ENCODE measurements at places on chromosomes 1 and 21. TPM values are rescaled to one million over a fixed set of nuclear protein-coding genes. Genes with fewer than 3 reads are reported as not detected.

Gene KRTAP11-1
- total RNA-seq: not detected

Gene LMOD1
- 0.22 TPM for total RNA-seq

Gene INTS7
- 19.7 TPM for total RNA-seq

Gene UBE2G2
- 43.3 TPM for total RNA-seq

Gene CYP4Z1
- not detected for total RNA-seq

Gene C2CD4D
- 0.33 TPM for total RNA-seq

Gene GJA9
- total RNA-seq: 0.11 TPM

Gene CFHR5
- total RNA-seq: not detected

Gene RNU1-2
- total RNA-seq: under 0.01 TPM

Gene GUK1
- total RNA-seq: 413 TPM

Gene CFHR3
- not detected for total RNA-seq

Gene C1orf141
- total RNA-seq: not detected

Gene CD55
- total RNA-seq: 98.5 TPM

Gene CHIA
- total RNA-seq: 0.11 TPM

Gene LRIF1
- total RNA-seq: 11.4 TPM

Gene SIK1
- 16.1 TPM for total RNA-seq

Gene IFNAR2
- 2.4 TPM for total RNA-seq

Gene PPM1J
- 5.2 TPM for total RNA-seq

Gene DTL
- 9.8 TPM for total RNA-seq

Gene GPR25
- total RNA-seq: not detected

Gene SPRR5
- total RNA-seq: not detected

Gene PDC
- total RNA-seq: not detected

Gene SLFNL1
- total RNA-seq: 2.0 TPM

Gene GBP6
- 0.11 TPM for total RNA-seq

Gene SEMA6C
- total RNA-seq: 20.8 TPM

Gene WLS
- 18.7 TPM for total RNA-seq

Gene ADORA3
- total RNA-seq: not detected

Gene C1orf226
- 11.7 TPM for total RNA-seq

Gene SPATA45
- total RNA-seq: not detected

Gene LHX8
- not detected for total RNA-seq

Gene C8A
- not detected for total RNA-seq

Gene ADGRB2
- 1.8 TPM for total RNA-seq

Gene EPHA2
- 28.6 TPM for total RNA-seq

Gene CAMSAP2
- total RNA-seq: 38.5 TPM

Gene MEGF6
- total RNA-seq: 4.0 TPM

Gene DMBX1
- not detected for total RNA-seq

Gene EFCAB7
- 5.1 TPM for total RNA-seq

Gene CLEC20A
- total RNA-seq: 0.43 TPM

Gene OR2AK2
- total RNA-seq: not detected

Gene RAB7B
- total RNA-seq: 1.6 TPM

Gene LRRIQ3
- total RNA-seq: 2.0 TPM

Gene SPATA1
- 0.11 TPM for total RNA-seq

Gene TMOD4
- not detected for total RNA-seq

Gene KRTCAP2
- total RNA-seq: 123 TPM

Gene SYT6
- 22.4 TPM for total RNA-seq

Gene COL18A1
- total RNA-seq: 2.5 TPM

Gene CADM3
- total RNA-seq: not detected

Gene TMCO1
- total RNA-seq: 102 TPM

Gene NPL
- total RNA-seq: 1.3 TPM

Gene RIMS3
- 0.65 TPM for total RNA-seq

Gene KCNJ6
- total RNA-seq: under 0.01 TPM

Gene SLC35F3
- total RNA-seq: 0.79 TPM

Gene ST6GALNAC5
- not detected for total RNA-seq

Gene DNAJC6
- total RNA-seq: 6.2 TPM

Gene DFFA
- 44.5 TPM for total RNA-seq

Gene AKNAD1
- 3.5 TPM for total RNA-seq

Measured in placental epithelial cell (primary cell).